ENCODE measurements at places on chromosomes 6 and 20.

DNA sequence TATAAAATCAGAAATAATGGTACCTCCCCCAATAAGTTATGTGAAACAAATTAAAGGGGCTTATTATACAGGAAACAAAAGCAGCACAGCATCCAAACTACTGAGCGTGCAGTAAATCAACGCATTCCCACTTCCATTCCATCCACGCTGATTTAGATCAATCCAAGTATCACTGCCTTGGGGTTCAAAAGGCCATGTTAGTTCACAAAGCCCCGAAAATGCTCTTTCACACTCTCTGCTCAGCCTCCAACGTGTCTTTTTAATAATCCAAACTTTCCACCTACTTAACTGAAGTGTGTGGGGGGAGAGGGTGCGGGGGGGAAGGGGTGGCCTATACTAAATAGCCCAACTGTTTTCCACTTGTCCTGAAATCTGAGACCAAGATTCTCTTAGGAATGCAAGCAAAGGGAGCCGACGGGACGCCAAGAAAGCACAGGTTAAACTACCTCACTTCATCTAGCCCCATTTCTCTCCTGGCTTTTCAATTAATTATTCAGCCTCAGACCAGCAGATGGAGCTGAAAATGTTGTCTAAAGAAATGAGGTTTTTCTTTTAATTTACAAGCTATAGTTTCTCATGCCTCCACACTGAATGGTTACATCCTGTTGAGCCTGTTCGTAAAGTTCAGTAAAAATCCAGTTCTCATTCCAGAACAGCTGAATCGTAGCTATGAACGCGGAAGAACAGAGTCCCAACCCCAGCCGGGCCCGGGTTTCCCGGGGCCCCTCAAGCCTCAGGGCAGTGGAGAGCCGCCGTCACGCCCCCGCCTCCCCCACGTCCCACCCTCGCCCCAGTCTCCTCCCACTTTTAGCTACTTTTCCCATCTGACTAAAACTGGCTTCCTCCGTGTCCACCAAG, 1.0 kb upstream of the NXT1 start:
- no peak for DNase-seq

DNA sequence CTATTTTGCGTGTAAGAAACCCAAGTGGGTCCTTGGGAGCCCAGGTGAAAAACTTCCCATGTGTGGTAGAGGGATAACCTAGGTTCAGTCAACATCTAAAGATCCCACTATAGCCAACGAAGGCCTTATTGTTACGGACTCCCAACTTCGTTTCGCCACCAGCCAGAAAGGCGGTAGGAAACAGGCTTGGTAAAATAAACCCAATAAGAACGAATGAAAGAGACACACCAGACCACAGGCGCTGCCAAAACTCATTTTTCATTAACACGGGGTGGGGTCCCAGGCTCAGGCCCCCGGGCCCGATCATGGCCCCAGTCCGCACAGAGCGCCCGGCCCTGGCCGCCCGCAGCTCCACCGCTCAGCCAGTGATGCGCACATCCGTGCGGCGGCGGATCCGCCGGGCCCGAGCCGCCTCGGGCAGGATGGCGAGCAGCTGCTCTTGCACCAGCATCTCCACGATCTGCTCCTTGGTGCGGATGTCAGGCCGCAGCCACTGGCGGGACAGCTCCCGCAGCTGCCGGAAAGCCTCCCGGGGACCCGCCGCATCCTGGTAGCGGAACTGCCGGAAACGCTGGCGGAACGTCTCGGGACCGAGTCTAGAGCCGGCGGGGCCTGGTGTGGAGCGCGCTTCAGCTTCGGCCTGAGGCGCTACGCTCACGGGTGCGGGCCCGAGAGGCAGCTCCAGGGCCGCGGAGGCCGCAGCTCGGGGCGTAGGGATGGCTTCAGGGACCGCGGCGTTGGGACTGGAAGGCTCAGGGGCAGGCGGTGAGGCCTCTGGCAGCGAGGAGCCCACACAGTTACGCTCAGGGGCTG, 709 bp downstream of the SCAND1 start:
- peak; percentile 26 for DNase-seq

- DNase-seq = no peak
These were observed 427 bp upstream of the NFKBIE start for GRCh38 chr6:44265722-44266233.

- DNase-seq = peak; percentile 28
These were observed 511.9 kb downstream of the KIF16B start for GRCh38 chr20:16061351-16061750.

- DNase-seq = no peak
These were observed 201.9 kb downstream of the LY86 start for GRCh38 chr6:6790393-6790792.

DNA sequence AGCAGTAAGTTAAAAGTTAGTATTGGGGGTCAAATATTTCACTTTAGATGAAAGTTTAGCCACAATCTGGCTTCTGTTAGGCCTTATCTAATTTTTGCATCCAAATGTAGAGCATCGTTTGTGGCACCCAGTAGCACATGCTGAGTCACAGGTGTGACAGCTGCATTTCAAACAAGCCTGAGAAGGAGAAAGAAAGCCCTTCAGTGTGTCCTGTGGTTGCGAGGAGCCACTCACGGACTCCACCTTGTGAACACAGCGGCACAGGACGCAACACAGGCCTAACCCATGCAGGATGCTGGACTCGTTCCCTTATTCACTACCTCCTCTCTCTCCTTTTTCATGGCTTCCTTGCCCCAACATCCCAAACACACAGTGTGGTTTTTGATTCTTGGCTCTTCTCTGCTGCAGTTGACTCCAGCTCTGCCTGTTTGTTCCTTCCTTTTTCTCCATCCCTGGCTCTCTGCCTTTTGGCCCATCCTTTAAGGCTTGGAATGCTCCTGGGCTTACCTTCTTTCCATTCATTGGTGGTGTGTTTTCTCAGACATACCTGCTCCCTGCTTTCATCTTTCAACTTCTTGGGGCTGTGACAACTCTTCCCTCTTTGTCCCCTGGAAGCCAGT, 124.2 kb downstream of the SLC16A10 start:
- DNase-seq = no peak

DNA sequence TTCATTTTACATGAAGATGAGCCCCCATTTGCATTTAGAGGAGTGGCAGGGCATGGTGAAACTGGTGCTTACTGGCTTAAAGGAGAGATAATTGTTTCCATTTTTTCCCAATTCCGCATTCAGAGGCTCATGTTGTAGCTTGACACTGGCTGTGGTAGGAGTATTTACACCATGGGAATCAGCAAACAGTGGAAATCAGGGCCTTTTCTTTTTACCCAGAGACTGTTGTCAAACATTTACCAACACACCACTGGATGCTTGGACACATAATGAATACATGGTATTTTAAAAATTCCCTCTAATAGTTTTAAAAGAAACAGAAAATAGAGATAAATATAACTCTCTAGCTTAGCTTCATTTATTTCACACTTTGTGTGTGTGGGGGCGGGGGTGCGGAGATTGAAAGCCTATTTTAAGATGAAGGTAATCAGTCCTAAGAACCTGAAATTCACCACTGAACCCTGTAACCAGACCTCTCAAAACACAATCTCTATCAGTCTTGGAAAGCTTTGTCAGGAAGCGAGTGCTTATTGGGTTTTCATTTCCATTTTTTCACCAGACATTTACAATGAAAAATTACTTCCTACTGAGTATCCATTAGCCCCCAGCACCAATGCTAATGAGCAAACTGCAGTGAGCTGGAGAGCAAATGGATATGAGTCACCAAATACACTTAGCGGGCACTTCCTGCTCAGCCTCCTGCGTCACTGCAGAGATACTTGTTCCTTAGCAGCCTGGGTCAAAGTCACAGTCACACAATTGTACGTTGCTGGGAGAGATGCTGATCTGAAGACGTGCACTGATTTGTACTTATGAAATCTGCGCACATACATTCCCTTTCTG, 532.0 kb downstream of the BCKDHB start:
- DNase-seq = peak; percentile 64

DNA sequence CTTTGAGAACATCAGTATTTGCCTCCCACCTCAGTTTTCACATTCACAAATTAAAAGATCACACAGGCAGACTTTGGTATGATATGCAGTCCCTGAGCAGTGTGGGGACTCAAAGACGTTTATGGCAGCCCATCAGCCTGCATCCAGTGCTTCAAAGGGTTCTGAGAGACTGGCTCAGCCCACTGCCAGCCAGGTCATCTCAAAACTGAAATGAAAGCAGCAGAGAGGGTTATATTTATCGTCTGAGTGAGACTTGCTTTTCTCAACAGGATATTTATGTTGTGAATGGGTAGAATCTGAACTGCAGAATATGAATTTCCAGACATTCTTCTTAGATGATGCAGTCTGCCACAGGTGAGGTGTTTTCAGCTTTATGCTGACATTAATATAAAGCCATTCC, 159.8 kb downstream of the NRN1 start:
- no peak for DNase-seq

Measured in NCI-H1417 (cell line).